Right cardiac atrium (tissue), 5 donors: ENCODE measurements at places on chromosomes 1 and 21. TPM values are rescaled to one million over a fixed set of nuclear protein-coding genes. Genes with fewer than 3 reads are reported as not detected.

DNA sequence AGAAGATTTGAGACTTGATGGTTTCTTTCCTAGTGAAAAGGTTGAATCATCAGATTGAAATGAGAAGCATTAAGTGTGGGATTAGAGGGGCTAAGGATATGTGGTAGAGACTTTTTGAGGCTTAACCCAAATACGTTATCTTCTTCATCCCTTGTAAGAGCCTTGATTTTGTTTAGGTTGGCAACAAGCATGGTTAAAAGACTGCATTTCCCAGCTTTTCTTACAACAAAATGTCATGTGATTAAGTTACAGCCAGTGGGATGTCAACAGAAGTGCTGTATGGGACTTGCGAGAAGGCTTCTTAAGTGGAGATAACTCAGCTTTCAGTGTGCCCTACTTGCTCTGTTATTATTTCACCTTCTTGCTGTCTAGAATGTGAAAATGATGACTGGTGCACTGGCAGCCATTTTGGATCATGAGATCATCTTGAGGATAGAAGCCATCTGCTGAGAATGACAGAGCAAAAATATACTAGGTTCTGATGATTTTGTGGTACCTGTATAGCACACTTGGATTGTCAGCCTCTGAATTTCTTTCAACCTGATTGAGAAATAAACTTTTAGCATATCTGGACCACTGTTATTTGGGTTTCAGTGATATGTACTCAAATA lies 41.3 kb upstream of the GNG12 start:
- no peak for DNase-seq

NKAIN1 gene
- total RNA-seq: not detected

SPRR2G gene
- not detected for total RNA-seq

- no peak for DNase-seq
These were observed 36.7 kb downstream of the FMN2 start for GRCh38 chr1:240128366-240128765.

SLC5A9 gene
- 0.35 TPM for total RNA-seq

GRCh38 chr1:45677751-45678245 lies 8.5 kb downstream of the GPBP1L1 start:
- no peak for DNase-seq

GRCh38 chr1:76337542-76338219 lies 263.1 kb downstream of the ST6GALNAC3 start:
- DNase-seq: no peak

DNA sequence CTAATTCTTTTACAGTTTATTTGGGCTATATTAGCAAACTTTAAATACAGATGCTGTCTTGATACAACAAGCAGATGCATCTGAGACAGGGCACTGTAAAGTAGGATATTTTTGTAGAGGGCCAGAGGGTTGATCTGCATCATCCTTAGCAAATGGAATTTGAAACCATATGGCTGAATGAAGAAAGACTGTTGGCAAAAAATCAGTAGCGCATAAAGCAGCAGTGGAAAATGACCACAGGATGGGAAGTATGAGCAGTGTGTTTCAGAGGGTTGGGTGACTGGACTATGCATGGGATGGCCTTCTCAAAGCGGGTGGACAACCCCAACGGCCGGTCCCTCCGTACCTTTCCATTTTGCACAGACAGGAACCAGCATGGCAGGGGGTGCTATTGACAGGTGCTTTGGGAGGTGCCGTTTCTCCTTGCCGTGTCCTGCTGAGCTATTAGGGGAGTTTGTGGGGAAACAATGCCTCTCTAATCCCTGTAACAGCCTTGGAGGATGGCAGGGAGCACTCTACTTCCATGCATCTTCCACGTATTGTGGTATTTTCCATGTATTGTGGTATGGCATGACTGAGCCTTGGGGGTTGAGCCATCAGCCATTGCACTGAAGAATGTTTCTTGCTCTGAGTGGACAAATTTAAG lies 5.9 kb downstream of the LRRC8B start:
- DNase-seq: no peak

GRCh38 chr1:247268390-247269045 lies 12.6 kb downstream of the VN1R5 start:
- DNase-seq: no peak

SAMD11 gene
- total RNA-seq: 10.9 TPM

SYT14 gene
- not detected for total RNA-seq

SPAG17 gene
- total RNA-seq: 0.59 TPM

GRCh38 chr21:44492567-44493385 lies 37.5 kb downstream of the LRRC3 start:
- no peak for DNase-seq

DNA sequence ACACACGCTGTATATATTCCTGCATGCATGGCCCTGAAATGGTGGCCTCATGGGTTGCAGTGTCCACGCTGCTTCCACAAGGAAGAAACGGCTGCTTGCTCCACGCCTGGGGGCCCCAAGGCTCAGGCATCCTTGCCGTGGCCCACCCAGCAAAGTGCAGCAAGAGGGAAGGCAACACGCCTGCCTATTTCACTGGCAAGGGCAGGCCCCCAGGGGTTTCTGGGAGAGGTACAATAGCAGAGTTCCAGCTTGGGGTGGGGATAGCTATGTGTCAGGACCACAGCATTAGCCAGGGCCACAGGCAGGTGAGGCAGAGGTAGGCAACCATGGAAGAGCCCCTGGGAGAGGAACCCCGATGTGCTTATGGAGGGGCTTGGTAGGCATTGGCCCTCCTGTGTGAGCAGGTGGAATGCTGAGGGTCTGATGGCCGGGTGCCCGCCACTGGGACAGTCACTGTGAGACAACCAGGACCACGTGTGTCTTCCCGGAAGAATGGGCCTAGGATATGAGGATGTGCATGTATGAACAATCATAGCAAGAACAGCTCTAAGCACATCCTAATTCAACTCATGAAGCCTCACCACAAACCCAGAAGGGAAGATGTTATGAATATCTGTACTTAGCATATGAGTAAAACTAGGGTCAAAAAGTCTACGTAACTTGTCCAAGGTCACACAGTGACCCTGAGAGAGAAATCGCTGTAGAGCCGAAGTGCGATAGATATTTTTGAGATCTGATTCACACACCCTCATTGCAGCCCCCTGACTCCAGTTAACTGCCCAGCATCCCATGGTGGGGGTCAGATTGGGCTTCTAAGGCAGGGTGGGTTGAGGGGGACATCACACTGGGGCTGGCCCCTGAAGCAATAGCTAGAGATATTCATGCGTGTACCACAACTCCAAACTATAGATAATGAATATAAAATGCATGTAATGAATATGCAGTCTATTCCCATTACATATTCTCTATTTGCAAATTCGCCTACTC lies 11.8 kb downstream of the TFF2 start:
- DNase-seq: no peak

- peak; percentile 59 for DNase-seq
These were observed 1.0 kb downstream of the ZBTB48 start for GRCh38 chr1:6580593-6581409.

- DNase-seq: no peak
These were observed 763 bp downstream of the SIKE1 start for GRCh38 chr1:114779722-114780121.

DNA sequence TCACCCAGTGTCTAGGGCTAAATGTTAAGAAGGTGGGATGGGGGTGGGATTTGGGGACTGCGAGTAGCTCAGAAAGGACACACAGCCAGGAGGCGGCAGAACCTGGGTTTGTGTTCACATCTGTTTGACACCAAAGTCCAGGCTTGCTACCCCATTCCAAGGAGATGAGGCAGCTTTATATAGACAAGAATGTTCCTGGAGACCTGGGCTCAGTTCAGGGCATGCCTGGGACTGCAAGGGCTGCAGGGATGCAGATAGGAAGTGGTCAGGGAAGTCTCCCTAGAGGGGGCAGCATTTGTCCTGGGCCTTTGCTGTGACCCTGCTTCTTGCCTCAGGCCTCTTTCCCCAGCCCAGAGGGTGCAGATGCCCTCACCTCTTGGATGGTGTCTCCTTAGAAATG lies 16.3 kb downstream of the PADI3 start:
- no peak for DNase-seq
